ENCODE measurements at places on chromosomes 3 and 15.

DNA sequence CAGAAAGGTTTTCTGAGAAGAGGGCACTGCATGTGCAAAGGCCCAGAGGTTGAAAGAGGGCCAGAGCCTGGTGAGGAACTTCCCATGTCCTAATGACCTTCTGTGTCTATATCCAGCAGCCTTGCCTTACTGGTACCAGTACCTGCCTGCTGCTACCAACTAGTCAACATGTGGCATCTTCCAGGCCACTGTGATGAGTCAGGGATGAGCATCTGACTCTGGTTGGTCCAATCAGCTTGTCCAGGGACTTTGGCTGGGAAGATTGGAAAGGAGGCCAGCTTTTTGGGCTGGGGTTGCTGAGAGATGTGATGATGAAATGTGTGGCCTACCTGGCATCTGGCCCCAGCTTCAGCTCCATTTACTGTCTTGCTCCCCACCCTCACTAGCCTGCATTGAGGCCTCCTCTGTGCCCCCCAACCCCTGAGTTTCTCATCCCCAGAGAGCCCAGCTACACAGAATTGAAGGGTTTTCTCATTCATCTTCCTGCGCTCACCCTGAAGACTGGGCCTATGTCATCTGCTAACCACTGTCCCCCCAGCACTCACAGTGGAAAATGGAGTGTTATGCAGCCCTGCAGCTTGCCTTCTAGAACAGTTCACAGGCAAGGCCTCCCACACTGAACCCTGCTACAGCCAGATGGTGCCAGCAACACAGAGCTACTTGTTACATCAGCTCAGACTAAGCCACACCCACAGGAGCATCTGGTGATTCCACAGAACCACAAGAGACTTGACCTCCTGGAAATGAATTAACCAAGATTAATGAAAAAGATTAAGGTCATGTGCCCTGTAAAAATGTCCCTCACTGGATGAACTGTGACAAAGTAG lies 1.3 kb upstream of the TWF2 start:
- no peak for DNase-seq

DNA sequence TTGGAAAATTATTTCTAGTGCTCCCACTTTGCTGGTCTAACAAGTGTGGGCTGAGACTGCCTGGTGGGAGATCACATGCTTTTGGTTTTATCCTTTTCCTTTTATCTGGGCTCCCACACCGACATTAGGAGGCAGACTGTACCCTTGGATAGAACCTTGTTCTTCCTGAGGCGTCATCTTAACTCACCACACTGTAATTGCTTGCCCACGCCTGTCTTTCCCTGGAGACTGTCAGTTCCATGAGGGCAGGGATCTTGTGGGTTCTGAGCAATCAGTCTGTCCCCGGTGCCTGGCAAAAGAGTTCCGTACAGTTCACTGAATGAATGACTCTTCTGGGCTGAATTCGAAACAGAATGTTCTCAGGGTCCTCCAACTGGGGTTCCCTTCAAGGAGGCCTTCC lies 124.6 kb upstream of the ABHD17C start:
- DNase-seq, result no peak

DNA sequence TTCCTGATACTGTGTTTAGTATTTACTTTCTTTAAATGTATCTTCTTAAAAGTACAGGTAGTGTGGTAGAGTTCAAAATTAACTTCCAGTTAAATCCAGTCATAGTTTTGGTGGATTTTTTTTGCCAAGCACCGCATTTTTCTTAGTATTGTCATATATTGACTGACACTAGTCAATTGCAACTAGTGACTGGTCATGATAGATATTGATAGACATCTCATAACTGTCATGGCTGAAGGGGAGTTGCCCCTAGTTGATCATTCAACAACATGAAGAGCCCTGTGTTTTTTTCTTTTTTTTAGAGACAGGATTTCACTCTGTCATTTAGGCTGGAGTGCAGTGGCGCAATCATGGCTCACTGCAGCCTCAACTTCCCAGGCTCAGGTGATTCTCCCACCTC lies 22.1 kb downstream of the RAB8B start:
- DNase-seq, result no peak

- DNase-seq, result no peak
These were observed 57.9 kb downstream of the RASGRF1 start for GRCh38 chr15:79032656-79033055.

GRCh38 chr3:123383091-123384053 lies 65.5 kb downstream of the ADCY5 start:
- DNase-seq, result no peak

- no peak for DNase-seq
These were observed 6.8 kb downstream of the VPS18 start for GRCh38 chr15:40901053-40901443.

- no peak for DNase-seq
These were observed 36.7 kb upstream of the NDUFB4 start for GRCh38 chr3:120559242-120560061.

- no peak for DNase-seq
These were observed 27.3 kb upstream of the TRAK1 start for GRCh38 chr3:42063888-42064287.

DNA sequence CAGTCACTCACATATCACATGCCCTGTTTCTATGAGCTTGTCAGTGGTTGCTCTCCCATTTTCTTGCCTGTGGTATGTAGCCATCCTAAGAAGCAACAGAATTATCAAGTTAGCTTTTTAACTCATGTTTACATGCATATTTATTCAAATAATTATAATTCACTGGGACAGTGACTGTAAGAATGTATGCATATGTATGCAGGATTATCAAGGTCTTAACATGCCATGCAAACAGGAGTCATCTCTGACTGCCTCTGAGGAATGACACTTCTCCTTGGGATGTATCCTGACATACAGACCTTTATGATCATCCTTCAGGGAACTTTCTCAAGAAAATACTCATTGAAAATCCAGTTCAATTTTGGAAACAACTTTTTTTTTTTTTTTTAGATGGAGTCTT lies 240.9 kb downstream of the CPNE4 start:
- DNase-seq, result no peak

DNA sequence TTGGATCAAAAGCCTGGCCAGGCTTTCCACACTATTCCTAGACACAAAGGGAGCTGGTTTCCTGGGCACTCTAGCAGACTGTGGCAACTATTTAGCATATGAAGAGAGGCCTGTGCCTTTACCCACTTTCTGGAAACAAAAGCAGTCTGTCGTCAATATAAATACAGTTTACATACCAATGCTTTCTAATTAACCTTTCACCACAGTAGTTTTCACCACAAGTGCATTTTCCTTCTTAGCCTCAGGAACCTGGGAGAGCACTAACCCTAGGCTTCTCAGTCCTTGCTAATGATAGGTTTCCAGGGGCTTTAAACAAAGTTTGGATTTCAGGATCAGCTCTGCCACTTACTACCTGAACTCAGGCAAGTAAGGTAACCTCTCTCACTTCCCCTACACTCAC lies 499.1 kb downstream of the MAGI1 start:
- no peak for DNase-seq

- no peak for DNase-seq
These were observed 42.2 kb downstream of the KLF15 start for GRCh38 chr3:126314790-126315658.

GRCh38 chr15:58909616-58910015 lies 23.9 kb downstream of the SLTM start:
- DNase-seq, result no peak

- DNase-seq, result no peak
These were observed 9.2 kb downstream of the CHCHD6 start for GRCh38 chr3:126713199-126713598.

DNA sequence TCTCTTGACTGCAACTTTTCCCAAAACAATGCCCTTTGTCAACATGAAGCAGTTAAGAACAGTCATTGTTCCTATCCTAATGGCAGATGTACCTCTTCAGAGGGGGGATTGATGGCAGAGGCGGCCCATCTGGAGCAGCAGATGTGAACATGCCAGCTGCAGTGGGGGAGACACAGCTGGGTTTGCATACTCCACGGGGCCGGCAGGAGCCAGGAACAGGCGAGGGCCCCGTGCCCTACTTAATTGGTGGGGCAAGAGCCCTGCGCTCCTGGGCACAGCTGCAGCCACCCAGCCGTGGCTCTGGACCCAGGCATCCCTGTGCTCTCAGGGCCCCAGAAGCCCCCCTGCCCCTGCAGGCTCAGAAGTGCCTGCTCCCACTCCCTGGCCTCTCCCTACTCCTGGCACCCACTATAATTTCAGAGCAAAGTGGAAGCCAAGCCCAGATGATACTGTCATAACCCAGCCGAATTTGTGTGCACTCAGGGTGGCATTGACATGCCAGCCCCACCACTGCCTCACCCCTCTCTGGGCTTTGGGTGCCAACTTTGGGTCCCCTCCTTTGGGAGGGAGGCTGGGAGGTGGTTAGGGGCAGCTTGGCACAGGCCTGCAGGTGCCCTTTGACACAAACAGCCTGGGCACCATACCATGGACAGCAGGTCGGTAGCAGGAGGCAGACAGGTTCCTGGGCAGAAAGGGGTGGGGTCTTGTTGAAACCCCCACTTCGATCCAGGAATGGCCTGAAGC lies 34.6 kb downstream of the ROPN1B start:
- DNase-seq, result no peak

- DNase-seq, result no peak
These were observed 36.9 kb downstream of the METTL6 start for GRCh38 chr3:15390460-15390859.

DNA sequence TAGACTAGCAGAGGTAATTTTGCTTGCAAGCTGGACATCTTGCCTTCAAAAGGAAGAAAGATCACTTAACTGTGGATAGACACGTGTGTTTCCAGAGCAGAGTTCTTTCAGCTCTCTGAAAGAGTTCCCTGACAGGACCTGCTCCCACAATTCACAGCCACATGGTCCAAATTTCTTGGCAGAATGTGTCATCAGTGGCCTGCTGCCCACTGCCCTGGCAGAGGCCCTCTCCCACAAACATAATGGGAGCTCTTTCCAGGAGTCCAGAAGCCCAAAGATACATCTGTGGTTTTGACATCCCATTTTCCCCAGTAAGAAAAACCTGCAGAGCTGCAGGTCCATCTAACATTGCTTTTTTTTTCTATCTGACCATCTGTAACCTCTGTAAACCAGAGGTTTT lies 48.3 kb downstream of the SERPINI1 start:
- DNase-seq, result no peak

GRCh38 chr3:194439881-194440550 lies 41.0 kb upstream of the GP5 start:
- no peak for DNase-seq

DNA sequence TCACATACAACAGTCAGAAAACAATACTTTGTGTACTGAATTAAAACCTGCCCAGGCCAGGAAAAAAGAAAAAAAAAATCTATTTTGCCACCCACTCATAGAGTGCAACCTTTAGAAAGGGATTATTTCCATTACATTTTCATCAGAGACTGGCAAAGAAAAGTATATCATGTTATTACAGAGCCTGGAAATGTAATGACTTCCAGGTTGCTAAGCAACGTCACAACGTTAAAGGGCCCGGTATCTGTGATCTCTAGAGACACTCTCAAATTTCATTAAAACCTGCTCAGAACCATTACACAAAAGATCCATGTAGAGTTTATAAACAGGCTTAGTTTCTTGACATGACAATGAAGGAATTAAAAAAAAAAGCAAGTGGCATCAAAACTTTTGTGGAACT lies 170.5 kb downstream of the CTNNB1 start:
- DNase-seq, result no peak

GRCh38 chr15:31934821-31935220 lies 95.5 kb upstream of the CHRNA7 start:
- DNase-seq, result no peak

- no peak for DNase-seq
These were observed 63.5 kb downstream of the TLNRD1 start for GRCh38 chr15:81064253-81064652.

DNA sequence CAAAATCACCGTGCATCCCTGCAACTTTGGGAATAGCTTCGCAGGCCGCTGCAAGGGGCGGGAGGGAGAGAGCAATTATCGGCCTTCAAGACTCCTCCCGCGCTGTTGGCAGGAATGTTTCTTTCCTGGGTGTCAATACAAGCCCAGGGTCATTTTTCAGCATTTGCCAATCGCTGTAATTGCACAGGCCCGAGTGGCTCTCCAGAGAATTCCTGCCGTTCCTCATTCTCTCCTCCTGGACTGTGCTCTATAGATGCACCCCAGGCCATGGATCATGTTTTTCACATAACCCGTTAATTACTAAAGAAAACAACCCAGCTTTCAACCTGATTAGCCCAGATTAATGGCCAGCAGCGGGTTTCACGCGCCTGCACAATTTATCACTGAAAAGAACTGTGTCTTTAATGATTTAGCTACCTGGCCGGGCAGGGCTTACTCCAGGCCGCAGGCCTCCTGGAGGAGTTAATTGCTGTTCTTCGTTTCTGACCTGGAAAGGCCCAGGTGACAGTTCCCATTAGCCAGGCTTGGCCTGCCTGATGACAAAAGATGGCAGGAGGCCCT lies 144.3 kb downstream of the OPA1 start:
- DNase-seq, result no peak

DNA sequence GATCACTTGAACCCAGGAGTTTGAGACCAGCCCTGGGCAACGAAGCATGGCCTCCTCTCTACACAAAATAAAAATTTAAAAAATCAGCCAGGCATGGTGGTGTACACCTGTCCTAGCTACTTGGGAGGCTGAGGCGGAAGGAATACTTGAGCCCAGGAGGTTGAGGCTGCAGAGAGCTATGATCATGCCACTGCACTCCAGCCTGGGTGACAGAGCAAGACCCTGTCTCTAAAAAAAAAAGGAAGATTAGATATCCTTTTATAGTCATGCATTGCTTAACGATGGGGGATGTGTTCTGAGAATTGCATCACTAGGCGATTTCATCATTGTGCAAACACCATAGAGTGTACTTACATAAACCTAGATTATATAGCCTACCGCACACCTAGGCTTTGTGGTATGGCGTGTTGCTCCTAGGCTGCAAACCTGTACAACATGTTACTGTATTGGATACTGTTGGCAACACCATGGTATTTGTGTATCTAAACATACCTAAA lies 12.6 kb downstream of the ALAS1 start:
- no peak for DNase-seq

- DNase-seq, result no peak
These were observed 135.3 kb upstream of the GAP43 start for GRCh38 chr3:115487968-115488367.

GRCh38 chr3:177320765-177321247 lies 123.5 kb upstream of the TBL1XR1 start:
- no peak for DNase-seq

DNA sequence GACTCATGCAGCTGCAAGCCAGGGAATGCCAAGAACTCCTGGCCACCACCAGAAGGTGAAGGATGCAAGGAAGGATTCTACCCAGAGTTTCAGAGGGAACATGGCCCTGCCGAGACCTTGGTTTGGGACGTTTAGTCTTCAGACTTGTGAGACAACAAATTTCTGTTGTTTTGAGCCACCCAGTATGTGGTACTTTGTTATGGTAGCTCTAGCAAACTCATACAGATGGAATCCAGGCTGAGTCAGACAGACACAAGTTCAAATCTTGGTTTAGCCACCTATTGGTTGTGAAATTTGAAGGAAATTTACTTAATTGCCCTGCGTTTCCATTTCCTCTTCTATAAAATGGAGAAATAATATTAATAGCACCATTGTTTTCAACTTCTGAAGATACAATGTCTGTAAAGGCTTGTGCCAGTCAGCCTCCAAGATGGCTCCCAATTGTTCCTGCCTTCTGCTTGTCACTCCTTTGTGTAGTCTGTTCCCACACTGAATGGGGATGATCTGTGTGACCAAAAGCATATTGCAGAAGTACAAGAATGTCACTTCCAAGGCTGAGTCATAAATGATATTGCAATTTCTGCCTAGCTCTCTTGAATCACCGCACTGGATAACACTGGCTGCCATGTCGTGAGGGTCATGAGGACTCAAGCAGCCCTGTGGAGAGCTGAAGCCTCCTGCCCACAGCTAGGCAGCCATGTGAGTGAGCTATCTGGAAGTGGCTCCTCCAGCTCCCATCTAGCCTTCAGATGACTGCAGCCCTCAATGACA lies 223.5 kb upstream of the PROK2 start:
- DNase-seq, result no peak
